ENCODE measurements at places on chromosomes 1 and 21.

DNA sequence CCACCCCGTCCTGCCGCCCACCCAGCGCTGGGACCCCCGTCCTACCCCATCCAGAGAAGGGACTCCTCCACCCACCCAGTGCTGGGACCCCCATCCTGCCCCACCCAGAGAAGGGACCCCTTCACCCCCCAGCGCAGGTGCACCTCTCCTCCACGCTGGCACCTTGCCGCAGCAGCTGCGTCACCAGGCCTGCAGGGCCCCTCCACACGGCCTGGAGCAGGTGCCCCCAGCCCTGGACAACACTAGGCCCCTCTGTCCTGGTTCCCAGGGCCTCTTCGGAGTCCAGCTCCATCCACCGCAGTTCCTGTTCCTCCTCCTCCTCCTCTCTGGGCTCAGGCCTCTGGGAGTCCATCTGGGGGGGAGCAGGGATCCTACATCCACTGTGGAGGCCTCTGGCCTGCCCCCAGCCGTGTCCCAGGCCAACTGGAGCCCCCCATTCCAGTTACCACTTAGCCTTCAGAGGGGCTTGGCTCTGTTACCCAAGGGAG lies 378 bp downstream of the ANKRD65 start:
- no peak for DNase-seq

DNA sequence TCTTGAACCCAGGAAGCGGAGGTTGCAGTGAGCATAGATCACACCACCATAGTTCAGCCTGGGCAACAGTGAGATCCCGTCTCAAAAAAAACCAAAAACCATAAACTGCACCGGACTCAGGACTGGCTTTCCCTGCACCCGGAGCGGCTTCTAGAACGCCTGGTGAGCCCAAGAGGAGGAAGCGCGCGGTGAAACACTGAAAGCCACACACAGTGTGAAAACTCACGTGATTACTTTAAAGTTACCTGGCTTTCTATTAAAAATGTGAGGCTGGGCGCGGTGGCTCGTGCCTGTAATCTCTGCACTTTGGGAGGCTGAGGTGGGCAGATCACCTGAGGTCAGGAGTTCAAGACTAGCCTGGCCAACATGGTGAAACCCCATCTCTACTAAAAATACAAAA lies 7.0 kb upstream of the TRAPPC10 start:
- DNase-seq: no peak

GRCh38 chr1:7640920-7641585 lies 130.0 kb upstream of the VAMP3 start:
- no peak for DNase-seq

- DNase-seq: no peak
Observed at GRCh38 chr1:165444897-165445370, at the start of gene RXRG. Gene RXRG, minus strand, starts transcription at chr1:165445126. Its CDS starts 233 bp downstream, at chr1:165444893.

- DNase-seq: no peak
Observed at GRCh38 chr1:44108241-44108640, 10.4 kb upstream of the KLF17 start.

GRCh38 chr1:117143871-117144270 lies 22.3 kb upstream of the TRIM45 start:
- DNase-seq: no peak

DNA sequence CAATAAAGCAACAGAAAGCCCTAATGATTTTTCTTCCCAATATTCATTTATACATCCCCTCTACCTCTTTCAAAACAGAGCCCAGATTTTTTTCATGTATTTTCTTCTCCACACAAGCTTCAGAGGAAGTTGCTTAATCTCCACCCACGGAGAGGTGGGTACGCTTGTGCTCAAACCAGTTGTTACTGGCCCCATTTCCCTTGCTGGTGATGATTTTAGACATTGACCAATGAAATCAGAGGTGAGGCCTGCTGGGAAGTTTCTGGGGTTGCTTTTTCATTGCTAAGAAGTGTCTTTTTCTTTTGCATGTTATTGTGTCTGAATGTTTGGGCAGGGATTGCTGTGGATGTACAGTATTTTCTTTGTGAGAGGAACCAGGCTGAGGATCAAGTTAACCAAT lies 448.1 kb upstream of the B3GALT2 start:
- DNase-seq: no peak

DNA sequence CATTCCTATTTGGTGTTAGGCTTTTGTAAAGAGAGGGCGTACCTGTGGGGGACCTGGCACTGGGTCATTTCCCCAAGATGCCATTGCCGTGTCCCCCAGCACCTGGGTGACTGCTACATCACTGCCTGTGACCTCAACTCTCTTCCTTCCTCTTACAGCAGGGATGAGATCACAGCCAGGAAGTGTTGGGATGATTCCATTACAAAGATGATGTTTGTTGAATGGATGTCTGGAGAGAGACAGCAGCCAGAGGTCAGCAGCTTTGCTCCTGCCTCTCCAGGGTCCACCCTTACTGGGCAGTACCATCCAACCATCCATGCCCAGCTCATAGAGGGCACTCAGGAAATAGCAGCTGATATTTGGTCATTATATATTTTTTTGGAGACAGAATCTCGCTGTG lies 35.1 kb downstream of the TMEM51 start:
- DNase-seq: no peak

GRCh38 chr1:206633708-206634121 lies 1.6 kb upstream of the DYRK3 start:
- DNase-seq: no peak

- DNase-seq: no peak
Observed at GRCh38 chr1:210250665-210250997, 18.0 kb downstream of the SERTAD4 start.

GRCh38 chr1:37244815-37245214 lies 210.5 kb upstream of the GRIK3 start:
- no peak for DNase-seq

DNA sequence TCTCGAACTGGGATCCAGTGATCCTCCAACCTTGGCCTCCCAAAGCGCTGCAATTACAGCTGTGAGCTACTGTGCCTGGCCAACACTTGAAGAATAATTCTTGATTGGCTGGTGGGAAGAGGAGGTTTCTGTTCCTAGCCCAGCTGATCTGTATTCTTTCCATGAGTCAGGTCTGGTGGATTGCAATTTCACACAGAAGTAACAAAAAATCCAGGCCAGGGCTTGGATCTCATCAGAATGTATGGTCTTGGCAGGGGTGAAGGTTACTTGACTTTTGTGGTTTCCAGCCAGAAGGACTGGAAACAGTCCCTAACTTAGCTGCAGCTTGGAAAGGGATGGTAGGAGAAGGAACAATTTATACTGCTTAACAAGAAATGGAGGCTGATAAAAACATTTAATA lies 5.1 kb upstream of the HP1BP3 start:
- no peak for DNase-seq

- no peak for DNase-seq
Observed at GRCh38 chr1:89271341-89272015, 1.2 kb downstream of the GBP5 start.

GRCh38 chr1:204152310-204153044 lies 633 bp upstream of the ETNK2 start:
- DNase-seq: no peak

DNA sequence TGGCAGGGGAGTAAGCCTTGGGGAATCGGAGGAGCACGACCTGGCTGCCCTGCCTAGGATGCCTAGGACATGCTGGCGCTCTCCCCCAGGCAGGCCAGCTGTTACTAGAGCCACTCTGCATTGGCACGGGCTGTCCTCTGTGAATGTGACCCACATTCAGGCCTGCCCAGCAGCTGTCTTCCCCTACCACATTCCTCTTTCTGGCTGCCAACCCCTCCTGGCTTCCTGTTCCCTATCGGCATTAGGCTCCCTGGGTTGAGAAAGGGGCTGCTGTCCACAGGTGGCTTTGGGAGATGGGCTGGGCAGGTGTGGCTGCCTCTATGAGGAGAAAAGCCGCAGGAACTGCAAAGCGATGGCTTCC lies 2.3 kb upstream of the NFASC start:
- DNase-seq: no peak

DNA sequence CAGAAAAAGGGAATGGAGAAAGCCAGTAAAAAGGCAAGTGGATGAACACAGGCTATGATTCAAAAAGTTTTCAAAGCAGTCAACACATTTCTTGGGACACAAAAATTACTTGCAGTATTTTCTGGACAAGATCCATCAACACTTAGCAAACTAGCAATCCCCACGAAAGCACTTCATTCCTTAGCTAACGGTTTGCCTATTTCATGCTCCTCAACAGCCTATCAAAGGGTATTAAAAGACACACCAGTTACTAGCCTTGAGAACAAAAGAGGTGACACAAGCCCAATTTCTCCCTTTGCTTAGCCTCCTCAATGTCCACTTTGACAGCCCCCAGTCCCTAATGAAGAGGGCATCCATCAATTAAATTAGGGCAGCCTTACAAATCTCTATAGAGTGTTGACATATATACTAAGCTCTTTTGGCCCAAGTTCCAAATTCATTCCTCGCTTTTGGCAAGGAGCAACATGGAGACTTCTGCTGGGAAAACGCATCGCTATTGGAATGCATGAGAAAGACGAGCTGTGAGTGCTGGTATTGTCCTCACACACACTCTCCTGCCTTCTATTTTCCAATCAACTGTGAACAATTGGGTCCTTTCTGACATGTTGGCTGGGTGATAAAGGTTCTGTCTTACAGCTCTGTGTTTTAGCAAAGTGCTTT lies 180.0 kb downstream of the TNR start:
- no peak for DNase-seq

DNA sequence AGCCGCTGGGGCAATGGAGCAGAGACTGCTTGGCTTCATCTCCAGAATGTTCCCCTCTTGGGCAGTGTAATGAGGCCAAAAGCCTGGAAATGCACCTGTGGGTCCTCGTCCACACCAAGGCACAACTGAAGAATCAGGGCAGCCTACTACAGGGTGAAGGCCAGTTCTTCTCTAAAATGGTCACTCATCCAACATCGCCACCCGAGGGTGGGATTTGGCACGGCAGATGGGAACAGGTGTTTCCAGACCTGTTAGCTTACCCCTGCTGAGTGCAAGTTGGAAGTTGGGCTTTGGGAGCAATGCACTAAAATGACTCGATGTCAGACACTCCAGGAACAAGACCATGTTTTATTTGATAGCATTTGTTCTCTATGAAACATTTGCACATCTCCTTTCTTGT lies 543.7 kb downstream of the NPHP4 start:
- DNase-seq: no peak

DNA sequence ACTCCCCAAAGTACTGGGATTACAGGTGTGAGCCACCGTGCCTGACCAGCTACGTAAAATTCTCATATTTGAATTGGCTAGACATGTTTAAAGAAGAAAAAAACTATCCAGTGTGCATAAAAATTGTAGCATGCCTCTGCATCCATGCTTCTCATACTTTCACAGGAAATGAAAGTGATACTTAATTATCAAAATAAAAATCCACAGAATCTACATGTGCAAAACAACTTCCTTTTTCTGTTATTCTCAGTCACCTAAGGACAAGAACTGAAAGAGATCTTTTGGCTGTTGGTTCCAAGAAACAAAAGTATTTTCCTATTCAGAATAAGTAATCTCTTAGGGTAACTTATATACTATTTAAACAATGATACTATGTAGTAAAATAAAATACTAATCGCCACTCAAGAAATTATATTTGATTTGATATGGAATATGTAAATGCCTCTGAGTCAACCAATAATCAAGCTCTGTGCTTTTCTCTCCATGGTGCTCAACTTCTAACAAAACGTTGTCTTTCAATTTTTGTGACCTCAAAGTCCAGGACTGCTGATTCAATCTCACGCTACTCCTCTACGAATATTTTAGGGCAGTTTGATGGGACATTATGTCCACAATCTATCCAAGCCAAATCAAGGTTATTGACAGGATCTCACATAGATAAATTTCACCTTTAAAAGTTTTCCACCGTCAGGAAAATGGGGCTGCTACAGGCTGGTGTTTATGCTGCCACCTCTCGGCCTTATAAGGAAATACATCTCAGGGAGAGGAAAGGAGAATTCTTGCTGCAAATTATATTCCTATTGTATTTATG lies 102.7 kb downstream of the ZNF281 start:
- DNase-seq: no peak

DNA sequence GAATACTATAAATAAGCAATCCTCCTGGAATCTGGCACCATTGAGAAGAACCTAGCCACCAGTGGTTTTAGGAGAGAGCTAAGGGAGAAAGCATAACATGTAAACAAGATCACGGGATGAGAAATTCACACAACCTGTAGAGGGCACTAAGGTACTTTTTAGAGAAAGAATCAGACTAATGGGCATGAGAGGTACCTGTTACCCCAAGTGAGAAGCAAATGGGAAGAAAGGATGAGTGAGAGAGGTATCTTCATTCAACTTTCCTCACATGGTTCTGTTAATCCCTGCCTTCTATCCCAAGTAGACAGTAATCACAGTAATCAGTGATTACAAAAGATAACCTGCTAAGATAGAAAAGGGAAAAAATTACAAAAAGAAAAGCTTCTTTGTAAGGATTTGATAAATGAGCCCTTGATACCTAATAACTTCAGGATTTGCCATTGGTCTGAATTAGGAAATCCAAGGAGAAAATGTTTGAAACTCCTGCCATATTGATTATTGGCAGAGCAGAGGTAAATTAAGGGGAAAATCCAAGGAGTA lies 251.1 kb upstream of the ADGRL2 start:
- DNase-seq: no peak

DNA sequence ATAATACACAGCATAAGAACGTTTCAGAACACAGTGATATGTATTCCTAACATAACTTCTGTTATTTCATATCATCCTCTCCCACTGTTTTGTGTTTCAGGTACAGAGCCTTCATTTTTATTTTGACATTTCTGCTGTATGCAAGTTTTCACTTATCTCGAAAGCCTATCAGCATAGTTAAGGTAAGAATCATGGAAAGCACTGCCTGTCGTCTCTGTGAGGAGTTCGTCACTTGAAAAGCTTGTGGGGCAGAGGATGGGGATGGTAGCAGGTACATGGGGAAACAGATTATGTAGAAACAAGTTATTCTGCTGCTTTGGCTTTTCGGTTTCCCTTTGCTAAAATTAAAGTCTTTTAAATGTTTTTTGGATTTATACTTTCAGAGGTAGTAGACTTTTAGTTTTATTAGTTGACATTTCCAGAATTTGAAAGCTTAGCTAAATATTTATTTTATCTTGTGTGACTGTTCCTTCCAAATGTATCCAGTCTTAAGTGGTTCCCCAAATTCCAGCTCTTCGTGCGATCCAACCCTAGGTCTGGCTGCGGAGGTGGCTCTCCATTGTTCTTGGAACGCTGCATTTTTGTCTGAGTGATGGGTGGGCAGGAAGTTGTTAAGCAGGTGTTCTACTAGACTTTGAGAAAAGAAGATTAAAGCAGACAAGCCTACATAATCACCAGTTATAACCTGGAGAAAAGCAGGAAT lies 12.2 kb downstream of the SLC37A1 start:
- DNase-seq: no peak

DNA sequence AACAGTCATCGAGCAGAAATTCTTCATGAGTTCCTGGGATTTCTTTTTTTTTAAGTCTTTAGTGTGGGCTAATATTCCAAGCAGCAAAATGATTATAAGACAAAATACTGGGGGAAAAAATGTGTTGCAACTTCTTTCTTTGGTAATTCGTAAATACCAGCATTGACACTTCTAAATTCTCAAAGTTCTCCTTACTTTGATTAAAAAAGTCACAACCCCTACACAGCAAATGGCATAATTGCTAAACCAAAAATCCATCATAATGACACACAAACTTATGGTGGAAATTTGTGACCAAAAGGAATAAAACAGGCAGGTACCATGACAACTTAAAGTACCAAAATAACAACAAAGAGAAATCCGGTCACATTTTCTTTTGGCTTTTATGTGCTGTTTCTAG lies 585.2 kb upstream of the PKN2 start:
- DNase-seq: no peak

All from stimulated activated CD8-positive, alpha-beta memory T cell treated with anti-CD3 and anti-CD28 coated beads, Interleukin-15, amount 100 ng/mL, for 4 hours (primary cell).